ENCODE measurements at places on chromosomes 3 and 15.

- DNase-seq = no peak
Measured at GRCh38 chr3:177429771-177430170, 232.5 kb upstream of the TBL1XR1 start.

DNA sequence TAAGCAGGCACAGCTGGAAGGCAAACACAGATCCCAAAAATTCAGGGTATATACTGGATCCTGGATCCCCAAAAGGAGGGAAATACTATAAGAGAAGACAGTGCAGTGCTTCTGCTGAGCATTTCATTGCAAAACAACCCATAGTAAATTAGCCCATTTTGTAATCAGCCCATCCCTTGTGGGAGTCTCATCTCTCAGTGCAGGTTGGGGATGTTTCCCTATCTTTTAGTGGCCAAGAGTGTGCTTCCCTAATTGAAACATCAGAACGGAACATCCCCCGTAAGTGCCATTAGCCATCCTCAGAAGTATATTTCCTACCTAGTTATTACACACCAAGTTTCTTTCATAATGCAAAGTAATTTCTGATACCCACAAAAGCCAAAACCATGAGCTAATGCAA is 11.2 kb upstream of the MTMR14 start:
- DNase-seq = no peak

DNA sequence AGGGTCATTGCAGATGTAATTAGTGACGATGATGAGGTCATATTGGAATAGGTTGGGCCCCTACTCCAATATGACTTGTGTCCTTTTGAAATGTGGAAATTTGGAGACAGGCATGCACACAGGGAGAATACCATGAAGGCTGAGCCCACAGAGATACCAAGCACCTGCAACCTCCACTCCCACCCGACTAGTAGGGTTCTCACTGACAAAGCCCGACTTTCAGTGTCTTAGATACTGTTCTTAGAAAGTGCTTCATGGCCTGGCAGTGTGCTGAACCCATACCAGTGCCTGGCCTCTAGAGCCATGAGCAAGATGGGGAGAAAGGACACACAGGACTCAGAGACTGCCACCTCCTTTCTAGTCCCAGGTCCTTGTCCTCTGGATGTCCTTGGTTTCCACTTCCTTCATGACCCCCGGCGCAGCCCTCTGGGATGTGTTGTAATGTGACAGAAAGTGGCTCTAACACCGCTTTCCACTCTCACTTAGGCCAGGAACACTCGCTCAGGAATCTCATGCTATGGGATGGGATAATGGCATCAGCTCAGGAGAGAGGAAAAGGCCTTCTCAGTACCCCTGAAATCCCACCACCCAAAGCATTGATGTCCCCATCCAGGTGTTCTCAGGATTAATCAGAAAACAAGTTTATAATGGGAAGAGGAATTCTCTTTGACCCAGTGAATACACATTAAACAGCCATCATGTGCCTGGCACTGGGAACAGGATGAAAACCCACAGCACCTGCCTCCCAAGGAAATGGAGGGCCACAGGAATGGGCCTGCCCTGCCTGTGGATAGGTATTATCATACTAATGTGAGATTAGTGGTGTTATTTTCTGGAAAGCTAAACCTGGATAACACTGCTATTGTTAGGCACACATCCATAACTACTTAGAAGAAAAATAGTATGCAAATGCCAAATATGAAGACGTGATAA is 59.9 kb downstream of the RPL39L start:
- no peak for DNase-seq

- DNase-seq = no peak
Measured at GRCh38 chr3:31035681-31036080, 141.2 kb upstream of the GADL1 start.

DNA sequence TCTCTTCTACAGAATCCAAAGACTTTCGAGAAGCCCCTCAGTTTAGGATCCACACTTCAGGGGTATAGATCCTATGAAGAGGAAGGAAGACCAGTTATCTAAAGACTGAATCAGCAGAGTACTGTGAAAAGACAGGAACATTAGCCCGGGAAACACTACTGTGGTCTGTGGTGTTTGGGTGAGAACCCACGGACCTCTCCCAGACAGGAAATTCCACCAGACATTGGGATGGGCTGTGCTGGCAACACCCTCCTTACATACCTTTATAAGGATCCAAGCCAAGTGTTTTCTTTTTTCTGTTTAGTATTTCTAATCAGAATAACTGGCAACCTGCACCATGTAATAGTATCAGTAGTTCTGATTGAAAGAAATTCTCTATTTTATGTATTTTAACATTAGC is 14.1 kb downstream of the TMEM207 start:
- no peak for DNase-seq

DNA sequence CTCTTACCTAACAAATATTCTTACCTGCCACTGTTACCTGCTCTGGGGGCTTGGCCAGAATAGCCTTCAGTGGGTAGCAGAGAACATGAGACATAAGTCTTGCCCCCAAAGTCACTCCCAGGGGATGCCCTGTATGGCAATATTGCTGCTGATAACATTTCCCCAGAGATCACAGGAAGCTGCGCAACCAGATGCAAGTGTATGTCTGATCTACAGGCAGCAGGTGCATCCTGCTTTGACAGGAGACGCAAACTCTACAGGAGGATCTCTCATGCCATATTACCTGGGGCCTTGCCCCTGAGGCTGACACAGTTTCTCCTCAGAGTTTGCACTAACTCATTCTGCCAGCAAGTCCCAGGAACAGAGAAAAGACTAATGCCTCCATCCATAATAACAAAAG is 174.4 kb upstream of the LPP start:
- DNase-seq = peak; percentile 79

- no peak for DNase-seq
Measured at GRCh38 chr3:187850258-187850921, 105.1 kb upstream of the BCL6 start.

- no peak for DNase-seq
Measured at GRCh38 chr3:107965136-107965655, 125.6 kb downstream of the CD47 start.

DNA sequence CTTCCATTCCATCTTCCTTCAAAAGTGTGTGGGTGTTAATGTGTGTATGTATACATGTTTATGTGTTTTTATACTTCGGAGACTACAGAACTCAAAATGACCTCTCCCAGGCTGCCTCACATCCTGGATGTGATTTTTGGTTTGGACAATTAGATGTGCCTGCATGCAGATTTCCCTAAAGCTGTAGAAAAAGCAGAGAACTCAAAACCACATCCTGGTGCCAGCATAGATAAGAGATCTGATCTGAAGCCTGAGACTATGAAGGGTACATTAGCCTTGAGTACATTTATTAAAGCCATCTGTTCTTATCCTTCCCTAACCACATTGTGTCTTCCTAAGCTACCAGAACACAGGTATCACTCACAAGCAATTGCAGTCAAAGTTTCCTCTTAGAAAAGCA is 319.4 kb upstream of the RASGRP1 start:
- DNase-seq = no peak
